Mesenchymal stem cell (in vitro differentiated cells and primary cell): ENCODE measurements at places on chromosomes 11 and 22.
A peak's percentile ranks its signal among the peaks of the same experiment; 100 is the strongest.

- H3K4me1 ChIP-seq = no peaks in the 10 kb centered on the region
- H3K27me3 ChIP-seq = peaks cover 47% of the 10 kb centered on the region
- H3K4me3 ChIP-seq = no peak overlapping the region
- H3K36me3 ChIP-seq = no peaks in the 10 kb centered on the region
- DNase-seq = no peak
These were observed 1.2 kb downstream of the CNGA4 start for GRCh38 chr11:6240139-6240538.

DNA sequence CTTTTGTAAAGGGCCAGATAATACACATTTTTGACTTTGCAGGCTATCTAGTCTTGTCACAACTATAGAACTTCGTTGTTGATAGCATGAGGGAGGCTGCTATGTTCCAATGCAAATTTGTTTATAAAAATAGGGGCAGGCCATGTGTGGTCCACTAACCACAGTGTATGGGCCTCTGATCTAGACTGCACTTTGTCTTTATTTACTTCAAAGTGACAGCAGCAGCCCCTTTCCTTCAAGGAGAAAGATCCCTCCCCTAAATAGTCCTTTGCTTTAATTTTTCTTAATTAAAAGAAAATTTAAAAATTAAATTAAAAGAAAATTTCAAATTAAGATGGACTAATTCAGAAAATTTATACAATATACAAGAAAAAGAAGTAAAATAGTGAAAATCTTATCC is 49.5 kb upstream of the OR9Q1 start:
- H3K27me3 ChIP-seq = no peaks in the 10 kb centered on the region
- no peaks in the 10 kb centered on the region for H3K4me1 ChIP-seq
- H3K27ac ChIP-seq = no peak overlapping the region
- no peak for DNase-seq

DNA sequence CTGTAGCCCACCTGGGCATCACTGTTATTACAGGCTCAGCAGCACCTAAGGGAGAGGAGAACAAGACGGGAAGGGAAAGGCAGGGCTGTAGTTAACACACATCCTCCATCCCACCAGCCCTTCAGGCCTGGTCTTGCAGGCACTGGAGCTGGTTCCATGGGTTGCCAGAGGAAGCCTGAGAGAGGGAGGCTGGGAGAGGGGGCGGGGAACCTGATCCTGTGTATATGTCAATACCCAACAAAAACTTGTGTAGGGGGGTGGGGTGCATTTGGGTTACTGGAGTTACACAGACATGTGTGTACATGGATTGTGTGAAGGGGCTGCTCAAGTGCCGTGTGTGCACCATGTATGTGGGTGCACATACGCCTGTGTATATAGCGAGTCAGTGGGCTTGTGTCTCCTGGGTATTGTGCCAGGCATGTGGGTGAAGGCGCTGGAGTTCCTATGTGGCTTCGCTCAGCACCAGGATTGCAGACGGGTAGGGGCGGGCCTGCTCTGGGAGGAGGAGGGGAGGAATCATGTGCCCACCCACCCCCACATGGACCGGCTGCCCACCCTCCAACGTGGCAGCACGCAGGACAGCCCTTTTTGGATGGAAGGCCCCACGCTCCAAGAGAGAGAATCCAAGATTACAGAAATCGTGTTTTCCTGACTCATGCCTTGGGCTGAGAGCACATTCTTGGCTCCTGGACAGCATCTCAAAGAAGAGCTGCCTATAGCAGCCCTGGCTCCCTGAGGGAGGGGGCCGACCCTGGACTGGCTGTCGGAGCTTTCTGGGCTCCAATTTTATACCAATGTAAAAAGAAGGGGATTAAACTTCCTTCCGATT is 4.2 kb upstream of the SERPINH1 start:
- DNase-seq = peak; percentile 88
- H3K36me3 ChIP-seq = no peaks in the 10 kb centered on the region

- H3K27ac ChIP-seq = no peak overlapping the region
- peaks cover 24% of the 10 kb centered on the region for H3K27me3 ChIP-seq
- no peak overlapping the region for H3K4me3 ChIP-seq
- H3K36me3 ChIP-seq = no peaks in the 10 kb centered on the region
These were observed 34.3 kb downstream of the GAB4 start for GRCh38 chr22:16973591-16974297.

DNA sequence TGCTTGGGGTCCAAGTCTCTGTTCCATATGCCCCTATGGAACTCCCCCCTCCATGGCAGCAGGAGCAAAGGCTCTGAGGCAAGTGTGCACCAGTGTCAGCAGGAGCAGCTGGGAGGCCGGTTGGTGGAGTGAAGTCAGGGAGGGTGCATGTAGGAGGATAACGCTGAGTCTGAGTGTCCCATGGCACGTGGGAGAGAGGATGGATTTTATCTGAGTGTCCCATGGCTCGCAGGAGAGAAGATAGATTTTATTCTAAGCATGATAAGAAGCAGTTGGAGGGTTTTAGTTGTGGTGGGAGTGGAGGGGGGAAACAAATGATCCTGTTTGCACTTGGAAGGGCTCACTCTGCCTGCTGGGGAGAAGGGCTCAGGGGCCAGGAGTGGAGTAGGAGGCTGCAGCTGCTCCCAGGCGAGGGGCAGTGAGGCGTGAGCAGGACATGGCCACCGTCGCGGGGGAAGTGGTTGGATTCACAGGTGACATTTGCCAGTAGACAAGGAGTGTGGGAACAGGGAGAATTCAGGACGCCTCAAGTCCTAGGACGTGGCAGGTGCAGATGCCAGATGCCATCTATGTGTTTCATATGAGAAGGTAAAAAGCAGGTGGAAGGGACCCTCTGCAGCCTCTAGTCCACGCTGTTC is 33.6 kb upstream of the PARVG start:
- no peak overlapping the region for H3K4me3 ChIP-seq
- no peaks in the 10 kb centered on the region for H3K27me3 ChIP-seq
- peaks cover 45% of the 10 kb centered on the region for H3K4me1 ChIP-seq
- H3K27ac ChIP-seq = peak overlapping the region; percentile 30

GRCh38 chr11:26937386-26937785 is 56.5 kb upstream of the FIBIN start:
- no peak for DNase-seq
- no peak overlapping the region for H3K4me3 ChIP-seq
- H3K36me3 ChIP-seq = no peaks in the 10 kb centered on the region
- no peak overlapping the region for H3K27ac ChIP-seq

- H3K27me3 ChIP-seq = no peaks in the 10 kb centered on the region
- no peak overlapping the region for H3K27ac ChIP-seq
- DNase-seq = no peak
- no peak overlapping the region for H3K4me3 ChIP-seq
These were observed 15.8 kb upstream of the BBOX1 start for GRCh38 chr11:27024865-27025264.

GRCh38 chr11:93444617-93445073 is 98.5 kb downstream of the SMCO4 start:
- H3K27ac ChIP-seq = no peak overlapping the region
- no peak for DNase-seq
- no peaks in the 10 kb centered on the region for H3K27me3 ChIP-seq
- H3K4me1 ChIP-seq = peaks cover 2% of the 10 kb centered on the region
- no peak overlapping the region for H3K4me3 ChIP-seq
- no peaks in the 10 kb centered on the region for H3K36me3 ChIP-seq

- no peak for DNase-seq
- H3K27ac ChIP-seq = no peak overlapping the region
- H3K4me3 ChIP-seq = no peak overlapping the region
These were observed 14.2 kb upstream of the TECTA start for GRCh38 chr11:121086866-121087265.

DNA sequence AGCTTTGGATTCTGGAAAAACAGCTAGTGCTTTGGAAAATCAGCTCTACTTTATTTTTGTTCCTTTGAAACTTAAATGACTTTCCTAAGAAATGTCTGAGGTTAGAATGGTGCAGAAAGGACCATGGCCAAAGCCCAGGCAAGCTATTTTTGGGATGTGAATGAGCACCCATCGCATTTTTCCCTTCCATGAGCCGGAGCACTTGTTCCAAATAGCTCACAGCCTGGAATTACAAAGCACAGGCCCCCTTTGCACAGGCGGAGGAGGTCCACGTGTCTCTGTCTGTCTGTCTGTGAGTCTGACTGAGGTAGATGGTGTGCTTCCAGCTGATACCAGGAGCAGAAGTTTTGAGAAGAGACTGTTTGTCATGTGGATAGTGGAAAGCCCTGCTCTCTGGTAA is 50.7 kb downstream of the MICAL2 start:
- no peak for DNase-seq
- H3K27ac ChIP-seq = peak overlapping the region; percentile 92
- H3K4me3 ChIP-seq = no peak overlapping the region
- peaks cover 26% of the 10 kb centered on the region for H3K36me3 ChIP-seq
- H3K27me3 ChIP-seq = no peaks in the 10 kb centered on the region

- no peaks in the 10 kb centered on the region for H3K4me1 ChIP-seq
- H3K4me3 ChIP-seq = no peak overlapping the region
- no peaks in the 10 kb centered on the region for H3K27me3 ChIP-seq
- H3K36me3 ChIP-seq = no peaks in the 10 kb centered on the region
These were observed 653.5 kb downstream of the FAM181B start for GRCh38 chr11:82080160-82080559.

GRCh38 chr11:29483831-29484230 is 533.0 kb downstream of the KCNA4 start:
- H3K4me1 ChIP-seq = peaks cover 1% of the 10 kb centered on the region
- H3K27me3 ChIP-seq = no peaks in the 10 kb centered on the region
- H3K27ac ChIP-seq = no peak overlapping the region
- no peaks in the 10 kb centered on the region for H3K36me3 ChIP-seq

- no peaks in the 10 kb centered on the region for H3K27me3 ChIP-seq
- H3K27ac ChIP-seq = no peak overlapping the region
- no peak for DNase-seq
- peaks cover 3% of the 10 kb centered on the region for H3K4me1 ChIP-seq
- H3K4me3 ChIP-seq = no peak overlapping the region
These were observed 3.3 kb upstream of the PICALM start for GRCh38 chr11:86072211-86072610.

DNA sequence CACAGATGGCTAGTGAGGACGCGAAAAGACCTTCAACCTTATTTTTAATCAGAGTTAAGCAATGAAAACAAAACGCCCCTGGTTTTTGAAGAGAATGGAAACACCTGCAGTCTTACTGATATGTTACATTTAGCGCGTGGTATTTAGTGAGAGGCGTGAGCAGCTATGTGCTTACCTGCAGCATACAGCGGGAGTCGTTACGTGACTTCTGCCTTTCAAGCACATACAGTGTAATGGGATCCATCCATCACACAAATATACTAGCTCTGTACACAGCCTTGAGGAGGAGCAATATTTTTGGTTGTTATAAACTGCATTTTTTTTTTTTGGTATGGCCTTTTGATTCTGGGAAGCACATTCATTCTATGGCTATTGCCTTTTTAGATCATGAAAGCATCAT is 5.5 kb downstream of the KRTAP5-2 start:
- H3K27me3 ChIP-seq = peaks cover 87% of the 10 kb centered on the region
- no peak overlapping the region for H3K4me3 ChIP-seq
- no peak for DNase-seq
- no peak overlapping the region for H3K27ac ChIP-seq

GRCh38 chr11:63762654-63763495 is 5.7 kb downstream of the ZFTA start:
- DNase-seq = peak; percentile 43
- no peaks in the 10 kb centered on the region for H3K27me3 ChIP-seq
- H3K4me3 ChIP-seq = peak overlapping the region; percentile 35
- H3K36me3 ChIP-seq = peaks cover 37% of the 10 kb centered on the region
- peaks cover 53% of the 10 kb centered on the region for H3K4me1 ChIP-seq

DNA sequence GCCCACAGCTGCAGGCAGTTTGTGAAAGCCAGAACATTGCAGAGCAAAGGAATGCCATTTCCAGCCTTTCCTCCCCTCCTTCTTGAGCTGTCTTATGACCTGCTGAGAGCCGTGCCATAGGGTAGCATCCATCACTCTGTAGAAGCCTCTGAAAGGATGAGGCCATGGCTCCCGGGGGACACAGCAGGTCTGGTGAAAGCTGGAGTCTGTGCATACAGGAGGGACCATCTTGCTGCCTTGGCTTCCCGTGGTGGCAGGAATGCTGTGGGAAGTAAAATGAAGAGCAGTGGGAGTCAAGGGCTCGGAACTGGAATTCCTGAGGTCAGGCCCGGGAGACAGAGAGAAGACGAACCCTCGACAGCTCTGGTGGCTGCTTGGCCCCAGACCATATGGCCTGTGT is 30.9 kb downstream of the ANO1 start:
- peaks cover 30% of the 10 kb centered on the region for H3K27me3 ChIP-seq
- peaks cover 41% of the 10 kb centered on the region for H3K4me1 ChIP-seq
- DNase-seq = peak; percentile 43
- H3K36me3 ChIP-seq = no peaks in the 10 kb centered on the region

- no peak overlapping the region for H3K4me3 ChIP-seq
- H3K27ac ChIP-seq = no peak overlapping the region
- H3K4me1 ChIP-seq = no peaks in the 10 kb centered on the region
- H3K36me3 ChIP-seq = no peaks in the 10 kb centered on the region
These were observed 29.2 kb downstream of the GGTLC2 start for GRCh38 chr22:22673628-22674027.

- no peak overlapping the region for H3K27ac ChIP-seq
- H3K36me3 ChIP-seq = no peaks in the 10 kb centered on the region
- no peak overlapping the region for H3K4me3 ChIP-seq
- DNase-seq = no peak
- H3K4me1 ChIP-seq = no peaks in the 10 kb centered on the region
These were observed 7.0 kb downstream of the USH1C start for GRCh38 chr11:17537261-17537660.

DNA sequence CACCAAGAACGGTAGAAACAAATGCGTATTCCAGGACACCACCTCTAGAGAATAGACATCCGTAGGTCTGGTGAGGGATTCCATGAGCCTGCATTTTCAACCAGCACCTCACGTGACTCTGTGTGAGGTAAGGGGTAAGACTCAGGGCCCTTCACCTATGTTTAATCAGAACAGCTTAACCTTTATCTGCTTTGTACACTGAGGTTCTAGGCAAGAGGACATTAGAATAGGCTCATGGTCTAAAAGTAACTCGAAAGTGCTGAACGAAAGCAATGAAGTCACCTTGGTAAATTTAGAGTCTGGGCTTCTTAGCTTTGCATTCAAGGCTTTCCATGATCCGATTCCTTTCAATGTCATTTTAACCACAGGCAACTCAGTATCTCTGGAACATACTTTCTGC is 270.5 kb upstream of the CADM1 start:
- no peak for DNase-seq
- no peaks in the 10 kb centered on the region for H3K4me1 ChIP-seq
- no peaks in the 10 kb centered on the region for H3K36me3 ChIP-seq

- no peaks in the 10 kb centered on the region for H3K27me3 ChIP-seq
- peaks cover 9% of the 10 kb centered on the region for H3K4me1 ChIP-seq
- no peak overlapping the region for H3K27ac ChIP-seq
- no peak for DNase-seq
These were observed 18.2 kb downstream of the CABIN1 start for GRCh38 chr22:24029304-24029703.

- no peaks in the 10 kb centered on the region for H3K27me3 ChIP-seq
- H3K4me1 ChIP-seq = peaks cover 2% of the 10 kb centered on the region
- H3K27ac ChIP-seq = no peak overlapping the region
These were observed 22.9 kb downstream of the PRR5 start for GRCh38 chr22:44724859-44725258.

DNA sequence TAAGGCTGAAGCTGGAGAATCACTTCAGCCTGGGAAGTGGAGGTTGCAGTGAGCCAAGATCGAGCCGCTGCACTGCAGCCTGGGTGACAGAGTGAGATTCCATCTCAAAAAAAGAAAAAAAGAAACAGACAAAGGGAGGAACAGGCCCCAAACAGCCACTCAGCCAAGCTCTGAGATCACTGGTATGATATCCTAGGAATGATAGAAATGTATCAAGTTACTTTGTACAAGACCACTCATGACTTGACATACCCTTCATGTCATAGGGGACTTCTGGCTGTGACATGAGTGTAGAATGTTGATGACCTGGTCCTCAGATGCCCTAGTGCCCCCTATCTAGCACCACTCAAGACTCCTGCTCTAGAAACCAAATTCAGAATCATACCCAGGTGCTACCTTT is 216.5 kb downstream of the NAV2 start:
- H3K4me1 ChIP-seq = peaks cover 2% of the 10 kb centered on the region
- no peaks in the 10 kb centered on the region for H3K27me3 ChIP-seq
- H3K4me3 ChIP-seq = no peak overlapping the region
